Hypothalamus (tissue), 51 donors: ENCODE measurements at places on chromosomes 12 and 14.

- DNase-seq: no peak
Observed at GRCh38 chr14:94041551-94042346, 15.6 kb downstream of the OTUB2 start.

DNA sequence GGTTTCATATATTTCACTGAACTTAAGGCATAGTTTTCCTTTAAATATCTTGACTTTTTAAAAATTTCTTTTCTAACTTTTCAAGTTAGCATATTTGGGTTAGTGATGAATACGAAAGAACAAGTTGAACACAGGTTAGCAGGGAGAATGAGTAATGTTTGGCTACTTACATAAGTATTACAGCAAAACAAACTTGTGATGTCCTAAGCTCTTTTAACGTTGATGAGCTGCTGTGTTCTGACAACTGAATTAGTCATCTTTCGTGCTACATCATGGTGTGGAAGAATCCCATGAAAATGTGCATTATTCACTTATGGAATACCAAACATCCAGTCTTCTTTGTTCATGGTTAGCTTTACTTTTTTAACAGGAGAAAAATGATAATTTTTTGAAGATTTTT lies 36.3 kb upstream of the PDZRN4 start:
- DNase-seq: no peak

- no peak for DNase-seq
Observed at GRCh38 chr12:46359667-46360280, 12.8 kb downstream of the SLC38A2 start.

DNA sequence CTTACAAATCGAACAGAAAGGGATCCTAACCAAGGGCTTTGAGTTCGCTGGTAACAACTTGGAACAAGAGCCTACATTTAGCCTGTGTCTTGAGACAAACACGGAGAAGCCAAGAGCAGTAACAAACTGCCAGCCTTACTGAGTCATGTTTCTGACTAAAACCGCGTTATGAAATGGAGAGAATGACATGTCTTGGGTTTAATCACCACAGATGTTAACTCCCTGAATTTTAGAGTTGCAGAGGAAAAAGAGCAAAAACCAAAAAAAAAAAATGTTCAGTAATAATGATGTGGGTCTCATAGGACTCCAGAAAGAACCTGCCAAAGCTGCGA lies 1.0 kb downstream of the BLTP3B start:
- no peak for DNase-seq

DNA sequence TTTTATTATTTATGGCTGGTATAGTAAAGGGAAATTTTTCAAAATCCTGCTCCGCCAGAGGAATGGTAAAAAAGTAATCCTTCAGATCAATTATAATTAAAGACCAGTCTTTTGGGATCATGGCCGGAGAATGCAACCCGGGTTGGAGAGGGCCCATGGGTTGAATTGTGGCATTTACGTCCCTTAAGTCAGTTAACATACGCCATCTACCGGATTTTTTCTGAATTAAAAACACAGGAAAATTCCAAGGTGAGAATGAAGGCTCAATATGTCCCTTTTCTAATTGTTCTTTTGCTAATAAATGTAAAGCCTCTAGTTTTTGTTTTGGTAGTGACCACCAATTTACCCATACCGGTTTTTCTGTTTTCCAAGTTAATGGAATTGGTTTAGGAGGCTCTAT lies 602.8 kb downstream of the ALG10 start:
- no peak for DNase-seq

DNA sequence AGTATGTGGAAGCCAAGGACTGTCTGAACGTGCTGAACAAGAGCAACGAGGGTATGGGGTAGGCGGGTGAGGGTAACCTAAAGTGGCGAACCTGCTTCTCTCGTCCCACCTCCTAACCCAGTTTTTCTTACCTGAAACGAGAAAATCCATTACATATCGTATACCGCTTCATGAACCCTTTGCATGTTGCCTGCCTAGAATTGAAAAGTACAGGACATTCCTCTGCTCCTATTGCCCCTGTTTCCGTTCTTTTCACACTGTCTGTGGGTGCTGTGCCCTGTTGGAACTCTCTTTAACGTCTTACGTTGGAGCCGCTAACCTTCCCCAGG lies 513 bp downstream of the PFDN5 start:
- DNase-seq: no peak
